ENCODE measurements at places on chromosomes 3 and 15.

- no peak for DNase-seq
Measured at GRCh38 chr15:34737477-34737876, 17.3 kb downstream of the GJD2 start.

GRCh38 chr3:64489361-64490044 is 198.3 kb downstream of the ADAMTS9 start:
- no peak for DNase-seq

- no peak for DNase-seq
Measured at GRCh38 chr3:134839422-134839821, 44.4 kb downstream of the EPHB1 start.

- DNase-seq, result no peak
Measured at GRCh38 chr3:107432646-107433045, 55.4 kb downstream of the CCDC54 start.

DNA sequence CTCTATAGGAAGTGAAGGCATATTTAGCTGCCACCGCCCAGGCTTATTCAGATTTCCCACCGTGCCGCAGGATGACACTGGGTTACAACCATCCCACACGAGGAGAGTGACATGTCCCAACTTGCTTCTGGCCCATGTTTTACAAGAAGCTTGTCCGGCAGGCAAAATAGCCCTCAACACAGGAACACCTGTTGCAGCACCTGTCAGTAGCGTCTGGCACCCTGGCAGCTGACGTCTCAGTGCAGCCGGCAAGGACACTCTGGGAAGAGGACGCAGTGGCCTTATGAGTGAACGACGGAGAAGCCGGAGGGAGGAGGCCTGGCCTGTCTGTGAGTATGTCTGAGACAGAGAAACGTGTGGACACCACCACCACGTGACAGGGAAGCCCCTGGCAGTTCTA is 32.1 kb downstream of the FAM174B start:
- no peak for DNase-seq

GRCh38 chr15:43144512-43144911 is 11.1 kb downstream of the TMEM62 start:
- DNase-seq, result no peak

All from activated T-cell treated with anti-CD3 and anti-CD28 coated beads, Interleukin-2, amount 50 U/mL, for 72 hours (primary cell).